NCI-H524 treated with DMSO at 0.1 percent for 48 hours (cell line): ENCODE measurements at places on chromosomes 7 and 10.

DNA sequence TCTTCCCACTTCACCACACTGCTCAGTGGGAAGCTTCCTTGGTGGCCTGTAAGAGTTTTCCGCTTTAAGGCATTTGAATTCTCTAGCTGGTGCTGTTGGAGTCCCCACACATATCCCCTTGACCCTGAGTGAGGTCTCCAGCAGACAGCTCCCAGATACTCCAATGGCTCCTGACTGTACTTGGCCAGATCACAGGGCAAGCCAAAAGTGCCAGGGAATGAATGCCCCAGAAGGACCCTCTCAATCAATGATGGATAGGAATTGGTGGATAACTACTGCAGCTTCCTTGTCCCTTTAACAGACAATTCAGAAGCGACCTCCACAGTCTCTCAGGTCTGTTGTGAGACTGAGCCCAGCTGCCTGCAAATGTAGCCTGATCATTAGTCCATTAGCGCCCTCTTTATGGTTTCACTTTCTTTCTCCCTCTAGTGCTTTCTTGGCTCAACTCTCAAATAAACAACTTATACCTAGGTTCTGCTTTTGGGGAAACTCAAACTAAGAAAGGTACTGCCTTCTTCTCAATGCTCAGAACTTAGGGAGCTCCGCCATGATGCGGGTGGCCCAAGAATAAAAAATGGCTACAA is 283.0 kb downstream of the TCF7L2 start:
- no peak for DNase-seq

- no peak for DNase-seq
Measured at GRCh38 chr7:30526163-30526562, 21.5 kb upstream of the GGCT start.

DNA sequence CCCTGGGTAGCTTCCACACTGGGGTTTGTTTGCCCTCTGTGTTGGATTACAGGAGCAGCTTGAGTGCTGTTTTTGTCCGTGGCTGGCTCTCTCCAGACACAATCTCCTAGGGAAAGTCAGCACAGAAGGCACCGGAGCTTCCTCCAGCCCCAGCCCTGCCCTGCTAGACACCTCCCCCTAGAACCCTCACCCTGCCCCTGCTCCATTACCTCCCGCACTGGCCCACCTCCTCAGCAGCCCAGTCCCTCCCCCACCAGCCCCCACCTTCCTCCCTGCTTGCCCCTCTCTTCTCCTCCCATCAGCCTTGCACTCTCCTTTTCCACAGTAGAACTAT is 130.5 kb downstream of the ADCY1 start:
- DNase-seq, result no peak

GRCh38 chr10:48556065-48556464 is 48.8 kb downstream of the ARHGAP22 start:
- DNase-seq, result no peak

- DNase-seq, result no peak
Measured at GRCh38 chr10:100713049-100713858, 32.1 kb upstream of the PAX2 start.

DNA sequence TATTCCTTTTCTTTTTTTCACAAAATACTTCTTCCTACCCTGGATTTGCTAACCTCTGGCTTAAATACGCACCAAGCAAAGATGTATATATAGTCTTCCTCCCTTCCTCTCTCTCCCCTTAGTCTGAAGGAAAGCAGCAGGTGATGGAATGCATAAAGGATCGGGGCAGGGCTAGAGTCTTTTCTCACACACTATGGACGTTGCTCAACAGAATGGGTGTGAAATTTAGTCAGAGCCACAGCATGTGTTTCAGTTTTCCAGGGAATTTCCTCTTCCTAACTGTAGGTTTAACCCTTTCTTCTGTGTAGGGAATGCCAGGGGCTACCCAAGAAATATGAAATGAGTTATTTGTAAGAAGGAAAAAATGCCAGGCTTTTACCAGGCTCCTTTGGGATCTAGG is 71.4 kb upstream of the NFKB2 start:
- no peak for DNase-seq

DNA sequence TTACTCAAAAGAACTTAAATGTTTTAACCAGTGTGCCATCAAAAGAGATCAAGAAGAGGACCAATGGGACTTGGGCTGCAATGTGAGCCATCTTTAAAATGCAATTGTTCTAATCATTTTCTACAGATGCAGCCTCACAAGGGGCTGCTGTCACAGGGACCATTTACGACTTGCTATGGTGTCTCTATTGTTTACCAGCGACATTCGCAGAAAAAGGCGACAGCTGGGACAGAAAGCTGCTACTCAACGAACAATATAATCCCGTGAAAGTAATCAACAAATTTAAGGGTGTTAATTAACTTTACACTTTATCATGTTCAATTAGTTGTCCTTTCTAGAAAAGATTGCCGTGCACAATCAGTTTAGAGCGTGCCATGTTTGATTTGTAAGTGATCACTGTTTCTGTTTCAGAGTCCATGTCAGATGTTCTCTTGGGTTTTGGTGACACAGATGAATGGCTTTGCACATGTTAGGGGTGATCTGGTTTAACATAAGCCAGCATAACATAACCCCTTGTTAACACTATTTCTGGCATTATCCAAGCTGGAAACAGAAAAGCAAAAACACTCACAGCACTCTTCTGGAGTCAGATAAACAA is 110.8 kb downstream of the HIBADH start:
- DNase-seq, result peak; percentile 75

DNA sequence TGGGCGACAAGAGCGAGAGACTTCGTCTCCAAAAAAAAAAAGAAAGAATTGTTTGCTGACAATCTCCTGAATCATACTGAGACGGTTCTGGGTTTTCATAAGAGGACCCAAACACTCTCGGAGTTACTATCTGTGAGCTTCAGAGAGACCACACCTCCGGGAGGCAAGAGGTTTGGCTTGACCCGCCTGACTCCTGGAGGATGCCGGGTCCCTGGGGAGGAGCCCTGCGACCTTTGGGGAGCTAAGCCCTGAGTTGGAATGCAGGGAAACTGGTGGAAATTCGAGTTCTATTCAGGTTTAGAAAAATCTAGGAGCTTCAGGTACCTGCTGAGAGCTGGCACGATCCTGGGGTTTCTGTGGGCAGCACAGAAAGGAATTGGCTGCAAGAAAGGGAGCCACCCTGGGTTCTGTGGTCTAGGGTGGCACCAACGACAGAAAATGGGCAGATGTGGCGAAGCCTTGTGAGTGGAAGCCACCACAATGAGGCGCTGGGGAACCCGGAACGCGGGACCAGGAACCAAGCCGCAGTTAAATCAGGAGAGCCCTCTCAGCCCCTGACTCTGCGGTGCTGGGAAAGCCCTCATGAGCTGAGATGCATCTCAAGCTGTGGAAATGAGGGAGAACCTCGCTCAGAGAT is 21.9 kb upstream of the GATAD1 start:
- no peak for DNase-seq

DNA sequence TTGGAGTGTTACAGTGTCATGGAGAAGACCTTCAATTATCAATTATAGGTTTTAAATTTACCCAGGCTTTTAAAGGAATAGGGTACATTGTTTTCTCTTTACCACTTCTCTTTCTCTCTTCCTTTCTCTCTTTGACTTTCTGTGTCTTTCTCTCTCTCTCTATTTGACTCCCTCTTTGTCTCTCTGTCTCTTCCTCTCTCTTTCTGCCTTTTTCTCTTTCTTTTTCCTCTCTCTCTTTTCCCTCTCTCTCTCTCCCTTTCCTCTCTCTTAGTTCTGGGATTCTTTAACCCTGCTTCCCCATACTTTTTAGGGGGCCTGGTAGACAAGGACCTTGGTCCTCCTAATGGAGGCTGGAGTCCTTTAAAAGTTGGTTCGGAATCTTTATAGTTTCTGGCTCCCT is 15.9 kb upstream of the GHITM start:
- DNase-seq, result no peak

GRCh38 chr7:127954357-127954748 is 76.9 kb downstream of the LRRC4 start:
- DNase-seq, result no peak

- DNase-seq, result no peak
Measured at GRCh38 chr7:110750931-110751605, 339.9 kb upstream of the LRRN3 start.

- DNase-seq, result no peak
Measured at GRCh38 chr10:112807013-112807412, 143.0 kb upstream of the TCF7L2 start.

- no peak for DNase-seq
Measured at GRCh38 chr10:35765066-35765527, 123.0 kb upstream of the FZD8 start.

GRCh38 chr7:141466151-141466904 is 84.9 kb upstream of the AGK start:
- no peak for DNase-seq

- no peak for DNase-seq
Measured at GRCh38 chr7:139495580-139496125, 12.2 kb upstream of the KLRG2 start.

DNA sequence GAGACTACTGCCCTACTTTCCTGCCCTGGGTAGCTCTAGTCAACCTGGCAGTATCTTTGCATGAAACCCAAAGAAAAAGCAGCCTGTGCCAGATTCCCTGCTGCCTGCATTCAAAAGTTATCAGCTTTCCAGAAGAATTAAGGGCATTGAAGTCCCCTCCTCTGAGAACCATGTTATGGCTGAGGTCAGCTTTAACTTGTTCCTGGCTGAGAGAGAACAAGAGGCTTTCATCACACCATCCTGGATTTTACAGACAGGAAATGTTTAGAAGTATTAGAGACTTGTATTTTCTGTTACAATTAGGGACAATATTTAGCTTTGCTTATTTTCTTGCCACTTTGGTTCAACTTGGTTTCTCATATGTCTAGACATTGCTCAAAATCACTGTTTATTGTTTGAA is 238.8 kb downstream of the ARL4A start:
- no peak for DNase-seq

DNA sequence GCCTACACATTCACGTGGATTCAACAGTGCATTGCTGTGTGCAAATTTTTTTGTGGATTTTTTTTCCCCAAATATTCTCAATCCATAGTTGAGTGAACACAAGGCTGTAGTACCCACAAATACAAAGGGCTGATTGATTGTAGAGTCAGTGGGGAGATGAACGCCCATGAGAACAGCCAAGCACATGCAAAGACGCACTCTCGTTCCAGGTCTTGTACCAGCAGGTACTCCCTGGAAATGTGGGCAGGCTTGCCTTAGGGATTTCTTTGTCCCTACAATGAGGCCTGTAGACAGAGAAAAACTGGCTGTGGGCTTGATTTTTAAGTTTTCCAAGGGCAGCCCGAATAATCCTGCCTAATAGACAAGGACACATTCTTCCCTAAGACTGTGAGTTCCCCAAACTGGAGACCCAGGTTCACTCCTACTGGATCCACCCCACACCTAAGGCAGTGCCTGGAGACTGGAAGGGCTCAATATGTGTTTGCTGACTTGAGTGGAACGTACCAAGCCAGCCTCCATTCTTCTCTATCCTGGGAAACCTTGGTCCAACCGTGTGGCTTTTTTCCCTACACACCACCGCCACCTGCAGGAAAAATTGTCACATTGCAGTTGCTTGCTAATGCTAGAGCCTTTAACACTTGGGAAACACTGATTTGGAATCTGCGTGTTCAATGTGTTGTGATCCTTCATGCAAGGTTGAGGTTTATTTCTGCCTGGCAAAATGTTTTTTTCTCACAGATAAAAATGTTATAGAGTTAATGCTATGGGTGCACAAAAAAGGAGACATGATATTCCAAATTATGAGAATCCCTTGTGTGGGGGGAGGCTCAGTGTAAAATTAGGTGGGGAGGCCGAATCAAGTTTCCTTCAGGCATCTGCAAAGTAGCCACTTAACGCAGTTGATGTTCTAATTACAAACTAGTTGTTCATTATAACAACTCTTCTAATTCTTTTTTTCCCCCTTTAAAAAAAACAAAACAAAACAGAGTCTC is 49.3 kb downstream of the PPP1R17 start:
- peak; percentile 7 for DNase-seq

DNA sequence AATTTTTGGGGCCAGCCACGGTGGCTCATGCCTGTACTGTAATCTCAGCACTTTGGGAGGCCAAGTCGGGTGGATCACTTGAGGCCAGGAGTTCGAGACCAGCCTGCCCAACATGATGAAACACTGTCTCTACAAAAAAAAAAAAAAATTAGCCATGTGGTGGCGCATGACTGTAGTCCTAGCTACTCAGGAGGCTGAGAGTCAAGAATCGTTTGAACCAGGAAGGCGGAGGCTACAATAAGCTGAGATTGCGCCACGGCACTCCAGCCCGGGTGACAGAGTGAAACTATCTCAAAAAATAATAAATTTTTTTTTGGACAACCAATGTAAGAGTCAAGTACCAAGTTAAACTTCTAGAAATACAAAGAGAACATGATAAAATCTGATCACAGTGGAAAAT is 164.6 kb downstream of the AVL9 start:
- DNase-seq, result no peak

DNA sequence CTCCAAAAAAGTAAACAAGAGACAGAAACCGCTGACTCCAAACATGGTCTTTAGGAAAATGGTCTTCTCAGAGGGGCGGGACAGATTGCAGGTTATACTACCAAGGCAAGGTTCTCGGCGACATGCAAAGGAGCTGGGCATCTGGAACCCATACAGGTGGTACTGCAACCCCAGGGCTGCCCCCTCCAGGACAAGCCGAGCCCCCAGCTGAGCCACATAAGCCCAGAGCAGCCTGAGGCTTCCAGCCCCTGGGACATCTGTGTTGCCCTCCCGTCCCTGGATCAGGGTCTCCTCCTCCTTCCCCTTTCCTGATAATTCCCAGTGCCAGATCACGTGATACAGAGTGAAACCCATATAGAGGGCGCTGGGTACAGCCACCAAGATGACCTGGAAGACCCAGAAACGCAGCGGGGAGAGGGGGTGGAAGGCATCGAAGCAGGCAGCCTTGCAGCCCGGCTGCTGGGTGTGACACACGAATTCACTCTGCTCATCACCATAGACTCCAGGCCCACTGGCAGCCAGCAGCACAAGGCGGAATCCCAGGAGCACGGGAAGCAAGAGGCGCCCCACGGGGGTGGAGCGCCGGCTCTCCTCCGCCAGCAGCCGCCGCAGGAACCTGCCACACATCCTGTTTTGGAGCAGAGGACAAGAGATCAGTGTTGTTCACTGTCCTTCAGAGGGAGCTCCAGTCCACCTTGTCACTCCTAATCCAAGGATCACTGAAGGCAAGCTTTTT is at the start of gene GJC3:
Gene GJC3 (minus strand): TSS at position 627 of the 736 bp plus-strand sequence. CDS start 0 bp downstream, at position 627.
- peak; percentile 29 for DNase-seq

DNA sequence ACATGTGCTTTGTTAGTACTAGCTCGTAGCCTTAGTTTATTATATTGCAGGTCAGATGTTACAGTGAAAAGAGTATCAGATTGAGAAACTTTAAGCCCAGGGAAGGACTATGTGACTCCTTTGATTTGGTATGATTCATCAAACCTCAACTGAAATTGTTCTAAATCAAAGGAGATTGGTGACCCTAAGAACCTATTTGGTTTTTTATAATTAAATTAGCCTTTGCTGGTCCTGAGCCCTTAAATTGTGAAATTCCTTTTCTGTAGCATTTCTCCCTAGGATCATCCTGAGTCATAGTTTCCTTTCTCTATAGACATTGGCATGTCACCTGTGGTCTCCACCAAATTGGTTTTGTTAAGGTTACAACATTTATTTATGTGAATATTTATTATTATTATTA is 89.7 kb downstream of the POLR1F start:
- DNase-seq, result no peak
